Activated T-helper 2 cell treated with anti-CD3 and anti-CD28 coated beads, Interferon-gamma antibody, Interleukin-2, Interleukin-4, amounts not matched to agents 10 μg/mL and 5 μg/mL and 100 μg/mL, durations not matched to agents 14 hours and 24 hours and 36 hours (primary cell): ENCODE measurements at places on chromosomes 13 and 19. TPM values are rescaled to one million over a fixed set of nuclear protein-coding genes. Genes with fewer than 3 reads are reported as not detected.

DNA sequence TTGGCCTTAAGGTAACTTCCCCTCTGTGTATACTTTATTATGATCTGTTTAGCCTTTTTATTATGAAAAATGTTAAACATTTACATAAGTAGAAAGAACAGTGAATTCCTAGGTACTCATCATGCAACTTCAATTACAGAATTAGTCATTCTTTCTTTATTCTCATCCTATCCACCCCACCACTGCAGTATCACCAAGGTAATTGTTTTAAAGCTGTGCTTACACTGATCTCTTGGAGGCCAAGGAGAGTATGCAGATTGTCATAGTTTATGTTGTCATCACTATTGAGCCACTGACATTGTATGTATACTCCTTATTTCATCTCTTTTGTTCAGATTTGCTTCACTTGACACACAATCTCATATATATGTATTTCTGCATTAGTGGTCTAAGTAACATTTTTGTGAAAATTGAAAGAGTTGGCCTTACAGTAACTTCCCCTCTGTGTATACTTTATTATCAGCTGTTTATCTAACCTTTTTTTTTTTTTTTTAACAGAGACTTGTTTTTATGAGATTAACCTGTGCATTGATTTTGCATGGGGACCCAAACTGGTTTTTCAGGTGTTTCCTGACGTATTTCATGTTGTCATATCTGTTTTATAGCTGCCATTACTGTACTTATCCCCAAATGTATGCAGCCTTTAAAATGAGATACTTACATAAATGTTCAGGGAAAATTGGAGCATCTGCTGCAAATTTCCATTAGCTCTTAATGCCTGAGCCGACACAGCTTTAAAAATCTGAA, 4.5 kb downstream of the ZNF507 start:
- peaks cover 69% of the 10 kb centered on the region for H3K36me3 ChIP-seq
- H3K4me1 ChIP-seq, result peaks cover 53% of the 10 kb centered on the region
- H3K4me3 ChIP-seq, result no peak overlapping the region

- H3K4me1 ChIP-seq, result no peaks in the 10 kb centered on the region
- H3K27ac ChIP-seq, result no peak overlapping the region
- no peaks in the 10 kb centered on the region for H3K36me3 ChIP-seq
Measured at GRCh38 chr19:3441089-3441985, 39.0 kb downstream of the SMIM24 start.

DNA sequence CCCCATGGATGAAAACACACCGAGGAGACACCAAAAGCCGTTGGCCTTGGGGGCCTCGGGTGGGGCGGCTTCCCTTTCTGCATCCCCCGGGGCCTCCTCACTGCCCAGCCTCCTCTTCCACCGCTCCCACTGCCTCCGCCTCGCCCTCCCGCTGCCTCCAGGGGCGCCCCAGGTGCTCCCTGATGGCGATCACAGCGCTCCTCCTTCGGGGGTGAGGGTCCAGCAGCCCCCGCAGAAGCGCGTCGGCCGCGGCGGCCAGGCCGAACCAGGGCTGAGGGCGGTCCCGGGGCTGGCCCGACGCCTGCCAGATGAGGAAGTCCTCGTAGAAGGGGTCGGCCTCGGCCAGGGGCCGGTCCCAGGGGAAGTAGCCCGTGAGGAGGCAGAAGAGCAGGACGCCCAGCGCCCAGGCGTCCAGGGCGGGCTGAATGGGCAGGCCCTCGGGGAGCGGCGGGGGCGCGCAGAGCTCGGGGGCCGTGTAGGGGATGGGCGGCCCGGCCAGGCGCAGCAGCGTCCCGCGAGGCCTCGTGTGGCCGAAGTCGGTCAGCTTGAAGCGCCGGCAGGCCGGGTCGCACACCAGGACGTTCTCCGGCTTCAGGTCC, 7.2 kb downstream of the SBK2 start:
- no peak overlapping the region for H3K4me3 ChIP-seq
- no peak for DNase-seq
- no peaks in the 10 kb centered on the region for H3K36me3 ChIP-seq
- H3K4me1 ChIP-seq, result no peaks in the 10 kb centered on the region
- no peaks in the 10 kb centered on the region for H3K27me3 ChIP-seq

TMPRSS9 gene
- total RNA-seq, result not detected in 2 replicates

CEACAM7 gene
- total RNA-seq, result not detected in 2 replicates

DNA sequence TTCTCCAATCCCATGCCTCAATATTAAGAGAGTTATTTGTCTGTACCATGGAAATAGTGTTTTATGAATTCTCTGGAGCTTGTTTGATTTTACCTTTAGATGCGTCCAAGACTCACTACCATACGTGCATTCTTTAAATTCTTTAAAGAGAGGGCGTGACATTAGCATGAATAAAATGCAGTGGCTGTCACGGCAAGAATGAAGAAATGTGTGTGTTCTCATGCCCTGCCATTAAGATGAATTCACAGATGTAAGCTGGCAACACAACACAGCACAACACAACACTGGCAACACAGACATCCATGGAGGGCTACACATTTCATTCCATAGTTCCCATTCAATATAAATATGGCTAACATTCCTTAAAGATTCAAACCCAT, 213.4 kb downstream of the ENOX1 start:
- peaks cover 20% of the 10 kb centered on the region for H3K27me3 ChIP-seq
- H3K27ac ChIP-seq, result no peak overlapping the region
- no peaks in the 10 kb centered on the region for H3K36me3 ChIP-seq
- peaks cover 3% of the 10 kb centered on the region for H3K4me1 ChIP-seq

- H3K27me3 ChIP-seq, result no peaks in the 10 kb centered on the region
- DNase-seq, result no peak
- no peaks in the 10 kb centered on the region for H3K4me1 ChIP-seq
- no peaks in the 10 kb centered on the region for H3K36me3 ChIP-seq
- H3K4me3 ChIP-seq, result no peak within 1 kb of the TSS
Measured at GRCh38 chr19:9362905-9363304, at the start of gene ZNF177. TSS of gene ZNF177 (plus strand) at chr19:9363013. CDS start at chr19:9378312, 15,299 bp downstream.

FAAP24 gene
- 9.8 and 10.7 TPM in 2 replicates for total RNA-seq

- DNase-seq, result no peak
- peaks cover 58% of the 10 kb centered on the region for H3K36me3 ChIP-seq
- peaks cover 42% of the 10 kb centered on the region for H3K4me1 ChIP-seq
- H3K27me3 ChIP-seq, result no peaks in the 10 kb centered on the region
- peak overlapping the region; percentile 92 for H3K4me3 ChIP-seq
Measured at GRCh38 chr19:39971380-39972035, 543 bp downstream of the PSMC4 start.

GRCh38 chr13:92530364-92530763, 696.2 kb upstream of the GPC6 start:
- no peak for DNase-seq
- H3K27ac ChIP-seq, result no peak overlapping the region
- H3K27me3 ChIP-seq, result no peaks in the 10 kb centered on the region

SIPA1L3 gene
- 15.6 and 15.9 TPM in 2 replicates for total RNA-seq

DNA sequence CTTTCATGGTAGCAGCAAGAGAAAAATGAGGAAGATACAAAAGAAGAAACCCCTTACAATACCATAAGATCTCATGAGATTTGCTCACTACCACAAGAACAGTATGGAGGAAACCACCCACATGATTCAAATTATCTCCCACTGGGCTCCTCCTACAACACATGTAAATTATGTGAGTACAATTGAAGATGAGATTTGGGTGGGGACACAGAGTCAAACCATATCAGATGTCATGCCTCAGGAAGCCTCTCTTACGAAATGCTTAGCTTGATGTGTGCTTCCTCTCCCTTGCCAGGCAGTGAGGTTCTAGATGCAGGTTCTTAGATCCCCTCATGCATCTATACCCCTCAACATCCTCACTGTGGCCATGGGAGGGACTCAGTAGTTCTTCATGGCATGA, 63.2 kb upstream of the RGCC start:
- no peaks in the 10 kb centered on the region for H3K36me3 ChIP-seq
- H3K4me1 ChIP-seq, result no peaks in the 10 kb centered on the region
- DNase-seq, result no peak

- no peak for DNase-seq
- H3K27me3 ChIP-seq, result no peaks in the 10 kb centered on the region
- no peak overlapping the region for H3K27ac ChIP-seq
- H3K36me3 ChIP-seq, result no peaks in the 10 kb centered on the region
- no peaks in the 10 kb centered on the region for H3K4me1 ChIP-seq
- no peak overlapping the region for H3K4me3 ChIP-seq
Measured at GRCh38 chr13:54449922-54450321, 1421.3 kb downstream of the OLFM4 start.

GRCh38 chr19:43731846-43732245, 16.0 kb downstream of the IRGC start:
- no peaks in the 10 kb centered on the region for H3K4me1 ChIP-seq
- no peak overlapping the region for H3K27ac ChIP-seq
- no peak overlapping the region for H3K4me3 ChIP-seq
- peaks cover 56% of the 10 kb centered on the region for H3K36me3 ChIP-seq
- no peaks in the 10 kb centered on the region for H3K27me3 ChIP-seq
- no peak for DNase-seq

- peak overlapping the region; percentile 20 for H3K27ac ChIP-seq
- H3K4me1 ChIP-seq, result peaks cover 35% of the 10 kb centered on the region
- H3K36me3 ChIP-seq, result peaks cover 52% of the 10 kb centered on the region
- peak overlapping the region; percentile 15 for H3K4me3 ChIP-seq
Measured at GRCh38 chr19:17070421-17070820, 4.8 kb downstream of the HAUS8 start.
